ENCODE measurements at places on chromosomes 12 and 14.
A peak's percentile ranks its signal among the peaks of the same experiment; 100 is the strongest.

GRCh38 chr14:51219473-51220448 lies 20.3 kb upstream of the TMX1 start:
- peak; percentile 56 for DNase-seq

- DNase-seq = no peak
These were observed 561.0 kb upstream of the TBX3 start for GRCh38 chr12:115245020-115245419.

- DNase-seq = peak; percentile 44
These were observed 10.9 kb upstream of the LGMN start for GRCh38 chr14:92759300-92759678.

GRCh38 chr12:59672273-59672672 lies 76.4 kb downstream of the SLC16A7 start:
- no peak for DNase-seq

- DNase-seq = no peak
These were observed 11.6 kb downstream of the PRKAB1 start for GRCh38 chr12:119679490-119679889.

- peak; percentile 82 for DNase-seq
These were observed 1.1 kb downstream of the IGF1 start for GRCh38 chr12:102479099-102479885.

DNA sequence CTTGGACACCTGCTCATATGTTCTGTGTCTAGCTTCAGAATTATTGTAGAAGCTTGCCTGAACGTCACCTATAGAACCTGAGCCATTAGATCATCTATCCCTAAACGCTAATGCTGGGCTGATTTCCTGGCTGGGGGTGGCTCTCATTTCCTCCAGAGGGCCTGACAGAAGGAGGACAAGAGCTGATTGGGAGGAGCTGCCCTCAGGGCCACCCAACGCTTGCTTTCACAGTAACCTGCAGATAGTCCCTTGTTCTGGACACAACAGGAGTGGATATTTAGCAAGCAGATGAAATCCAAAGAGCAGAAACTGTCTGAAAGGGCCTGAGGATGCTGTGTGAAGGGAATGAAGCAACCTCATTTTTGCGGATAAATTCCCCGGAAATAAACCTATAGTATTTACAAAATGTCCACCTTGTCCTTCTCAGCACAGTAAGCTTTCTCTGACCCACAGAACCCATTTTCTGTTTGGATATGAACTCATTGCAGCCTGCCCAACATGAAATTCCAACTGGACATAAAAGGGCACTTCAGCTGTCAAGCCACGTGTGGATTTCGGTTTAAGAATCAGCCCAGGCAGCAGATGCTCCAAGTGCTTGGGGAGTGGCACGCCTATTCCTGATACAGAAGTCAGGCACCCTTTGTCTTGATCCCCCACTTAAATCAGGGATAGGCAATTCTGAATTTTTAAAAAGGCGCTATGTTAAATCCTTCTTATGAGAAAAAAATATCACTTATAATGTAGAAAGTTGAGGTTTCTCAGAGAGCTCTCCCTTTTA lies 32.8 kb upstream of the TUBA1C start:
- no peak for DNase-seq

All from DMS53 (cell line).